ENCODE measurements at places on chromosomes 5 and 9.

GRCh38 chr5:69288069-69288468 is 44.5 kb downstream of the CCDC125 start:
- DNase-seq: no peak

- no peak for DNase-seq
These were observed 50.3 kb upstream of the TGFBR1 start for GRCh38 chr9:99054581-99054980.

DNA sequence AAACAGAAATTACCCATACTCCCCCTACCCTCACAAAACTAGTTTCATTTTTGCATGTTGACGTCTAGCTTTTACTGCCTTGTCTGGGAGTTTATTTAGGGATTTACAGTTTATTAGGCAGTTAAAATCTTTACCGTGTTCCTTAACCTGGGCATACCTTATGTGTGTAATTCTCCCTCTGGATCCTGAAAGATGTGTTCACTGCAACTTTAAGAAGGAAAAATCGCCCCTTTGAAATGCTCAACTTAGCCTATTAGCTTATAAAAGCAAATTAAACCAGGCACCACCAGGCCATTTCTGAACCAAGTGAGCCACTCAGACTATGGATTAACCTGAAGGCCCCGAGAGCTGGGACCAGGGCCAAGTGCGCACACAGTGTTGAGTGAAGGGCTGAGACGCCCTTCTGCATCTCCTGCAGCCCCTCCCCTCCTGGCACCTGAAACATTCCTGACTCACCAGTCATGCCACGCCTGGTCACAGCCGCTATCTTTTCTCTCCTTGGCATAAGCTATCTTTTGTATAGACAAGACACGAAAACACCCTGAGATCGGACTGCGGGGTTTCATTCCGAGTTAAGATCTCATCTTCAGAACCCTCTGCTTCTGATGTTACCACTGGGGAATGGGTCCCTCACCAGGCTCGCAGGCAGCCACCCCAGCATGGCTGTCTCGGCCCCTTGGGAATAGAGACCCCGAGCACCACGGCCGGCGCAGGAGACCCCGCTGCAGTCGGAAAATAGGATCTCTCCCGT is 111.9 kb downstream of the ROR2 start:
- DNase-seq: no peak

DNA sequence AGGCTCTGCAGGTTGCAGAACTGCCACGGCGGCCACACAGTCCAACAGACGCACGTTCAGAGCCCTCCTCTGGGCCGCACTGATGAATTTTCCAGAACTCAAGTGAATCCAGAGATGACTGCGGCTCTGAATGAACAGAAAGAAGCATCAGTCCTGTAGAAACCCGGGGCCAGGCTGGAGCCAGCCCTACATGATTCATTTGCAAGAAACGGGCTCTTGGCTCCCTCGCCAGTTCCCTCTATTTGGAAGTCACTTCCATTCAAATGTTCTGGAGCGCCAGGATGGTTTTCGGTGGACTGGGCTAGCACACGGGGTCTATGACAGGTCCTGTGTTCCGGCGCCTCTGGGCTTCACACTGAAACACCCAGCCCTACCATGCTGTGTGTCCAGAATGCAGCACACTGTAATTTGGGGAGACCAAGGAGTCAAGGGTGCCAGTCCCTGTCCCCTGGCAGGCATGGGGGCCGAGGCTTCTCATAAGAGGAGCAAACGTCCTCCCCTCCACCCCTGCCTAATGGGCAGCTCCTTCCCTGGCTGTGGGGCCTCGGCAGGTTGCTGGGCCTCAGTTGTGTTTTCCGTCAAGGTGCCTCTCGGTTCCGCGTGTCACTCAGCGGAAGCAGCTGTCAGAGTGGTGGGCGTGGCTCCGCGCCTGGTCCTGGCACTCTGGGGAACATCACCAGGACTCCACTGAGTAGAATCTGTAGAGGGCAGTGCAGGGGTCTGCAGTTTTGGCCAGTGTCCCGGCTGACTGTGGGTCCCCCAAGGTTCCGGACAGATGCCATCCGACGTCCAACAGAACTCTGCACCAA is 18.1 kb upstream of the COL5A1 start:
- DNase-seq: no peak

DNA sequence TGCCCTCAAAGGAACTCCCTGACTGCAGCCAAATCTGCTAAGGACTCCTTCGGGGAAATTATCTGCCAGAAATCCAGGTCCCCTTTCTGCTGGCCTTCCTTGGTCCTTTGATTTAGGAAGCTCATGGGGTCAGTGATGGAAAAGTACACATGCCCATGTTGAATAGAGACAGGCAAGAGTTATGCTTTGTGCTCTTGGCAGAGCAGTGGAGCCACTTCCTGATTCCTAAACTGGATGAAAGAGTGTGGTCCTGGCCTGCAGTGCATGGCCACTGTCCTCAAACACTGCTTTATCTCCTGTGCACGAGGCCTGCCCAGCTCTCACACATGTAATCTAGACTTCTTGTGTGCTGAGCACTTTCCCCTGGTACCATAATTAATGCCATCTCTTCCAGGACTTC is 2.0 kb upstream of the EBF1 start:
- no peak for DNase-seq
